Ureter (tissue), 1 donor: ENCODE measurements at places on chromosomes 16 and 17. TPM values are rescaled to one million over a fixed set of nuclear protein-coding genes. Genes with fewer than 3 reads are reported as not detected.

IFI35 gene
- total RNA-seq, result 30.5 TPM

SYCE1L gene
- total RNA-seq, result 7.5 TPM

CD300E gene
- 0.73 TPM for total RNA-seq

KRTAP4-4 gene
- not detected for total RNA-seq

DNAAF8 gene
- 0.91 TPM for total RNA-seq

RAB26 gene
- total RNA-seq, result 0.83 TPM

CD300LB gene
- 0.49 TPM for total RNA-seq

MYO15A gene
- 1.8 TPM for total RNA-seq

TM4SF5 gene
- not detected for total RNA-seq

EVPLL gene
- 2.1 TPM for total RNA-seq

PPP4C gene
- 88.9 TPM for total RNA-seq

GLOD4 gene
- 72.4 TPM for total RNA-seq

- no peak for DNase-seq
These were observed 143.9 kb downstream of the ANKFN1 start for GRCh38 chr17:56297184-56297583.

DNA sequence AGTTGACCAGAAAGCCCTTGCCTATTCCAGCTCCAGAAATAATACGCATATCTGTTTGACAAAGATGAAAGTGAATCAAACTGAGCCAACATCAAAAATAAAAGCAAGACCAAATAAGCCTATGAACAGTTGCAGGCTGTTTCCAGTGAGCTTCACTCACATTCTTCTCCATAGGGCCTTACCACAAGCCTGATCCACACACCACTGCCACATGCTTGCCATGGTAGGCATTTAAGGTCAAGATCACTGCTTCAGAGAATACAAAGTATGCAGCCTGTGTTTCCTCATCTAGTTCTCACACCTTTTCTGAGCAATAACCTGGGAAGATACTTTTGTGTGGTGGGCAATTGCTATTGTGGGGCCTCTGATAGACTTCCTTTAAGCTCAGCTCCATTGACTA lies 1060.2 kb downstream of the CDH11 start:
- DNase-seq, result no peak

GRCh38 chr17:66654106-66654740 lies 180.7 kb upstream of the CACNG5 start:
- no peak for DNase-seq

GRCh38 chr17:8477715-8478441 lies 42.2 kb downstream of the NDEL1 start:
- no peak for DNase-seq

DNA sequence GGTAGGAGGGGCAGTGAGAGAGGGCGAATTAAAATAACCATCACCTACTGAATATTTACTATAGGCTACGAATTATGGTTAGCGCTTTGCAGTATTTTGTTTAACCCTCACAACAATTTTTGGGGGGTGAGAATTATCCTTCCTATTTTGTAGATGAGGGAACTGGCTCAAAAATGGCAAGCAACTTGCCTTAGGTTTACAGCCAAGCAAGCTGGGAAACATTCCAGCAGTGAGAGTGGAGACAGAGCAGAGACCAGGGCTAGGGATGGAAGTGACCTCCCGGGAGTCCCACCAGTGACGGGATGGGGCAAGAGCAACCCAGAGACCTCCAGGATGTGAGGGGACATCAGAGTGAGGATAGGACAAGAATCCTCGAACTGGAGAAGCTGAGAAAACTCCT lies 352 bp upstream of the VMO1 start:
- DNase-seq, result no peak

DNA sequence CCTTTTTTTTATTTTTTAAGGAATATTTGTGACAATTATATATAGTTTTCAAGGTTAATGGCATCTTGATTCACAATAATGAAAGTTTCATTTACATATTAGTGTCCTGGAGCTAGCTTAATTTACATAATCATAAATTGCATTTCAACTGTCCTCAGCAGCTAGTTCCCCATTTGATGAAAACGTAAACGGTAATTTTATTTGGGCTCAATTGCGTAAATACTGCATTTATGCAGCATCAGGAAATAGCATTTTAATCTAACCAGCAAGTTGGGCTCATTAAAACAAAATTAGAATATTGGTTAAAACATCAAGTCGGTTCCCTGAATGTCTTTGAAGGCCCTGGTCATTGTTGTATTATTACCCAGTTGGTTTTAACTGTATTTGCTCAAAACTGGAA lies 136.8 kb upstream of the CDH5 start:
- DNase-seq, result no peak

GRCh38 chr17:32520737-32521404 lies 34.1 kb downstream of the CDK5R1 start:
- DNase-seq, result no peak

- DNase-seq, result no peak
These were observed 24.1 kb upstream of the POLR3E start for GRCh38 chr16:22272870-22273650.

DNA sequence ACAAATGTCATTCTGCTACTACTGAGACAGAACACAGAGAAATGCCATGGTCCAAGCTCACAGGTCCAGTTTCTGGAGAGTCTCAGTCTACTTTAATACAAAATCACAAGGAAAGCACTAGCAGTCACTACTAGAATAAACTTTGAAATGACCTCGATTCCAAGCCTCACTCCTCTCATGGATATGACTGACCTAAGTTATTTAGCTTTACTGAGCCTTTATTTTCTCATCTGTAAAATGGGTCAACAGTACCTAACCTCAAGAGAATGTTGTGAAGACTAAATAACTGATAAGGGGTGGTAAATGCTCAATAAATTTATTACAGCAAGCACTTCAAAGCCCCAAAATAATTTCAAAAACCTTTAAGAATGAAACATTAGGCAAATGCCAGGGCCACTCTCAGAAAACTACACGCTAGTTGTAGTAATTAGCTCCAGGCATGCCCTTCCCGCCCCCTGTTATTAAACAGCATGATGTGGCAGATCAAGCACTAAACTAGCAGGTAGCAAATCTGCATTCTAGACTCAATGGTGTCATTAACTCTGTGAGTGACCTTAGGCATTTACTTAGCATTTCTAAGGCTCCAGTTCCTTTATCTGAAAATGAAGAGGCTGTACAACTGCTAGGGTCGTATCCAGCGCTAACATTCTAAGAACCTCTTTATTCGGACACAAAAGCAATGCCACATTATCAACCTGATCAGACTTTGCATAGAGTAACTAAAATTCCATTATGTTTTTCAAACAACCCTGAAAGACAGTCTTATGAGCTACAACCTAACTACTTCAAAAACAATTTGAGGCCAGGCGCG lies 8.4 kb downstream of the GSPT1 start:
- no peak for DNase-seq

DNA sequence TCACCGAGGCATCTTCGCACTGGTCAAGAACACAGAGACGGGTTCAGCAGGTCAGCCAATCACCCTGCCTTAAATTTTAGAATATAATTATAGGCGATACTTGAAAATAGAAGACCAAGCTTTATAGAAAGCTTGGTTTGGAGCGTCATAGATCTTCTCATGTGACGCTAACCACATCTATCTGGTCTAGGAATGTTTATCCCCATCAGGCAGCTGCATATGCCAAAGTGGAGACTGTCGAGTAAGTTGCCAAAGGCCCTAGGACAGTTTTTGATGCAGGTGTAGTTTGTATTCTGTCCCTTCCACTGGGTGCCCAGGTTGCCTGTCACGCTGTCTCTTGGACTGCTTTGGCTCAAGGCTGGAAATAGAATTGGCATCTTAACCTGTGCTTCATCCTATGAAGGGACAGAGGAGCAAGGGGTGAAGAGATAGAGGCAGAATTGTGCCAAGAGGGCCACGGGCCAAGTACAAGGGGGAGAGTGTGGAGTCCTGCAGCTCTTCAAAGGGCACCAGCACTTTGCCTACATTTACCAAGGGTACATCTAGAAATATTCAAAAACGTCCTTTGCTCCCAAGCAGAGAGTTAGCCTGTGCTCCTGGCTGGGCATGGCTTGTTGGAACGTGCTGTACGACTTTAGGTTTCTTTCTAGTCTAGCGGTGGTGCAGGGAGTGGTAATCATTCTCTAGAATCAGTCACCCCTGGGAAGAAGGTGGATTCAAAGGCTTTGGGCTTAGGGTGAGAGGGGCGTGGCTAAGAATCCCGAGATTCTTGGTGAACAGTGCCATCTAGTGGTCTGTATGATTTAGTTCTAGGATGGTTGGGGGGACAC lies 5.3 kb upstream of the WIPI1 start:
- peak; percentile 80 for DNase-seq

DNA sequence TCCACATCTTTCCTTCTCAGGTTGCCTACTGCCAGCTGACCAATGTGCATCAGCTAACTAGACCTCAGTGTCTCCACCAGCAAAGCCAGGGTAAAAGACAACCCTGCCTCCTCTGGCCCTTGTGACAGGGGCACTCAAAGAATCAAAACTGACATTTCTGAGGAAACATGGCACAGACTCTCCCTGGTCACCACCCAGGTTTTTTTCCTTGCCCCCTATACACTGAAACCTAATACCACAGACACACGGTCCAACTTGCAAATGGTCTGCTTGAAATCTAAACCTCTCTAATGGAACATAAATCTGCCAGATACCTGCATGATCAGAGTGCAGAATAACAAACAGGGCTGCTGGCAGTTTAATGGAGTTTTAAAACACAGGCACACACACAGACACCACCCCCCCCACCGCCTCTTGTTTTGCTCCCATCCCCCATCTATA lies 19.5 kb upstream of the CORO6 start:
- no peak for DNase-seq

DNA sequence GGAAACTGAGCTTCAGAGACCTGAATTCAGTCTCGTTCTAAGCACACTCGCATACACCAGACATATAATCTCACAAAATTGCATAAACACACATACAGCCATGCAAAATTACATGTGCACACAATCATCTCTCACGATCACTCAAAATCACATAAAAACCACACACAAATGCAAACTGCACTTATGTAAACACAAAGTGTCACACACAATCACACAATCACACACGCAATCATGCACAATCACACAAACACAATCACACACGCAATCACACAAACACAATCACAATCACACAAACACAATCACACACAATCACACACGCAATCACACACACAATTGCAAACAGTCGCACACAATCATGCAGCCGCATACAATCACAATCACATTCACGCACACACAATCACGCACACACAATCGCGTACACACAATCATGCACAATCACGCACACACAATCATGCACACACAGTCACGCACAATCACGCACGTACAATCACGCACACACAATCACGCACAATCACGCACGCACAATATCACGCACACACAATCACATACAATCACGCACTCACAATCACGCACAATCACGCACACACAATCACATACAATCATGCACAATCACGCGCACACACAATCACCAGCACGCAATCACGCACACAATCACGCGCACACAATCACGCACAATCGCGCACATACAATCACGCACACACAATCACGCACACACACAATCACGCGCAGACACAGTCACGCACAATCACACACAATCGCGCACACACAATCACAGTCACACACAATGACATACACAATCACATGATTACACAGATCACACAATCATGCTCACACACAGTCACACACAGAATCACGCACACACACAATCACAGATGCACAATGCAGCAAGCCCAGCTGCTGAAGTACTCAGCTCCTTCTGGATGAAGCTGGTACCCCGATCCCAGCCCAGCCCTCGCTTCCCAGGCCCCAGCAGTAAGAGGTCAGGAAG lies 45.6 kb downstream of the ZDHHC7 start:
- no peak for DNase-seq

DNA sequence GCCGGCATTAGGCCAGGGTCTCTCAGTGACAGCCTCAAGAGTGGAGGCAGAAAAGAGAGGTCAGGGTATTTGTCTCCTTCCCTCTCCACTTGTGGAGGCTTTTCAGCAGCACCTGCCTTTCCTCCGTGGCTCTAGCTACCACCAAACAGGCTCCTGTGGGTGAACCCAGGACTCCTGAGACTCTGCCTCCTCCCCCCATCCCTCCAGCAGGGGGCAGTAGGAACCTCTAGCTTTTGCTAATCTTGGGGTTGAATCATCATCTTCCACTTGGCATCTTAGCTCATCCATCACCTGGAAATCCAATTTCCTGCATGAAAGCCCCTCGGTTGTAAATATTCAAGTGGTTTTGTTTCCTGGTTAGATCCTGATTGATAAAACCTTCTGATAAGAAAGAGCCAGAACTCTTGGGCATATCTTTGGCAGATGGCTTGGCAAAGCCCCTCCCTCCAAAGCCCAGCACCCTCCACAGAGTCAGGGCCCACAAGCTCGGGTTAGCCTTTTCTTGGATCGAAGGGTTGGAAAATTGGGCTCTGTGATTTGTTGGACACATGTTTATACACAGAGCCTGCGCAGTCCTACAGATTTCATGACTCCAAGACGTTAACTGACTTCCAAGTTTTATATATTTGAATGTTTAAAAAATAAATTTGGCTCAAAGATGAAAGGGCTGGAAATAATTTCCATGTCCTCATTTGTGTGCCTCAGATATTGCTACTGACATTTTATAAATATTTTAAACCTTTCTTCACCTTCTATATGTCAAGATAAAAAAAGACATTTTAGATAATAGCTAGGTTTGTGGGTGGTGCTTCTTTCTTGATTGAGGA lies 322.1 kb downstream of the MAP2K4 start:
- DNase-seq, result peak; percentile 58

- no peak for DNase-seq
These were observed 157.4 kb upstream of the CHMP6 start for GRCh38 chr17:80833952-80834892.

- DNase-seq, result no peak
These were observed 2.2 kb upstream of the ARL4D start for GRCh38 chr17:43396491-43397060.

- no peak for DNase-seq
These were observed 26.8 kb downstream of the GINS2 start for GRCh38 chr16:85661740-85662481.

DNA sequence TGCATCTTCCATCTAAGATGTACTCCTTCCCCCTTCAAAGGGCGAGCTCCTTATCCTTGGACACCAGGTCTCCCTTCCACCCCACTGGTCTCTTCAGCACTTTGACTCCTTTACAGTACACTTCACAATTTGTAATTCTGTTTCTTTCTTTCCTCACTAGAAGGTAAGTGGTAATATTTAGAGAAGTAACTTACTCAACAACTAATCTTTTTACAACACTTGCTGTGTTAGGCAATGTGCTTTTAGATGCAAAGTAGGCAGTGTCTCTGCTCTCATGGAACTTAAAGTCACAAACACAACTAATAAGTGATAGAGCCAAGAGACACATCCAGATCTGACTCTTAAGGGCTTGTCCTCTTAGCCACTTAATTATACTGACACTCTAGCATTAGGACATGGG lies 6.4 kb downstream of the SIAH1 start:
- DNase-seq, result no peak

- no peak for DNase-seq
These were observed 18.3 kb downstream of the PSME3IP1 start for GRCh38 chr16:57167538-57167937.

GRCh38 chr17:74977802-74978201 lies 5.2 kb upstream of the HID1 start:
- no peak for DNase-seq
